ENCODE measurements at places on chromosomes 2 and 18.

- DNase-seq, result no peak
Measured at GRCh38 chr18:941331-941730, 36.7 kb downstream of the ADCYAP1 start.

- DNase-seq, result no peak
Measured at GRCh38 chr2:8458503-8459459, 223.1 kb upstream of the ID2 start.

- DNase-seq, result no peak
Measured at GRCh38 chr2:144771348-144771747, 251.4 kb upstream of the ZEB2 start.

DNA sequence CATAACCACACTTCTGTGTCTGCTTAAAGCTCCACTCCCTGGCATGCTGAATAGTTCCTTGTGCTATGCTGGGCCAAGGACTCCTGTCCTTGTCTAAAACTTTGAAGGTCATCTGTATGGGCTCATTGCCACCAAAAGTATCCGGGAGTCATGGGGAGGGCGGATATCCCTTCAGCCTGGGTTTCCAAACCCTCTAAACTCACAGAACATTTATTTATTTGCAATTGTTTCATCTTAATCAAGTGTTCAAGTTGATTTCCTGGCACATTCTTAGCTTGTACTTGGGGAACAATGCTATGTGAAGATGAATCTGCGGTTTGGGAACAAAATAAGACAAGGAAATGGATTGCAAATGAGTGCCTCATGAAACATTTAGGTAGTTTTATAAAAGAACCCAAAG, 1.8 kb downstream of the NOSTRIN start:
- no peak for DNase-seq

GRCh38 chr2:85981579-85982247, 92.9 kb upstream of the ST3GAL5 start:
- DNase-seq, result no peak

GRCh38 chr18:56489893-56490292, 148.5 kb downstream of the TXNL1 start:
- DNase-seq, result no peak

GRCh38 chr2:429142-429541, 141.3 kb upstream of the ALKAL2 start:
- no peak for DNase-seq

- no peak for DNase-seq
Measured at GRCh38 chr18:31491586-31491985, 6.4 kb upstream of the DSG2 start.

GRCh38 chr2:239537633-239538356, 137.0 kb upstream of the HDAC4 start:
- no peak for DNase-seq

GRCh38 chr2:69983392-69983966, 22.0 kb upstream of the ASPRV1 start:
- DNase-seq, result no peak

- no peak for DNase-seq
Measured at GRCh38 chr18:79523206-79523735, 127.5 kb downstream of the NFATC1 start.

- no peak for DNase-seq
Measured at GRCh38 chr2:240925191-240925567, 19.0 kb downstream of the CROCC2 start.

- no peak for DNase-seq
Measured at GRCh38 chr2:231286964-231287363, 88.5 kb downstream of the ARMC9 start.

DNA sequence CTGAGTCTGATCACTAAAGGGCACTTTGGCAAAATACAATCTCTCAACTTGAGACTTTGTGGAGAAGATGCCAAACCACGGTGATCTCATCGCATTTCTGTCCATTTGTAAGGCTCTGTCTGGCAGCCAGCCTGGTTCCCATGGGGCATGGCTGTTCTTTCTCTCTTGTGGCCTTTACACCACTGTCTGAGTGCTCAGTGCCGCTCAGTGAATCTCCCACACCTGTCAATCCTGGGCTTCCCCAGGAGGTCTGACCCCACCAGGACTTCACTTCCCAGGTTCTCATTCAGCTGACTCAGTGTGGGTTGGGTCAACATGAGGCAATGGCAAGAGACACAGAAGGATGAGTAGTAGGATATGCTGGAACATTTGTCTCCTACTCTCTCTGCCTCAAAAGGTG, 96.8 kb upstream of the TRIB2 start:
- no peak for DNase-seq

GRCh38 chr2:127027715-127028114, 79.2 kb downstream of the BIN1 start:
- DNase-seq, result no peak

DNA sequence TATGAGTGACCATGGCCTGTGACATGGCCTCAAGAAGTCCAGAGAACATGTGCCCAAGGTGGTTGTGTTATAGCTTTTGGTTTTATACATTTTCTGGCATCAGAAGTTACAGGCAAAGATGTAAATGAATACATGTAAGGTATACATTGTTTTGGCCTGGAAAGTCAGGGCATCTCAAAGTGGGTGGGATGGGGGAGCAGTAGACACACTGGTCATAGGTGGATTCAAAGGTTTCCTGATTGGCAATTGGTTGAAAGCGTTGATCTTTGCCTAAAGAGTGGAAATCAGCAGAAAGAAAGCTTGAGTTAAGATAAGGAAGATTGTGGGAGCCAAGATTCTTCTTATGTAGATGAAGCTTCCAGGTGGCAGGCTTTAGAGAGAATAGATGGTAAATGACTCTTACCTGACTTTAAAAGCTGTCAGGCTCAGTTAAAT, 62.1 kb upstream of the DYNAP start:
- no peak for DNase-seq

GRCh38 chr2:191901031-191901430, 54.1 kb upstream of the CAVIN2 start:
- DNase-seq, result no peak

DNA sequence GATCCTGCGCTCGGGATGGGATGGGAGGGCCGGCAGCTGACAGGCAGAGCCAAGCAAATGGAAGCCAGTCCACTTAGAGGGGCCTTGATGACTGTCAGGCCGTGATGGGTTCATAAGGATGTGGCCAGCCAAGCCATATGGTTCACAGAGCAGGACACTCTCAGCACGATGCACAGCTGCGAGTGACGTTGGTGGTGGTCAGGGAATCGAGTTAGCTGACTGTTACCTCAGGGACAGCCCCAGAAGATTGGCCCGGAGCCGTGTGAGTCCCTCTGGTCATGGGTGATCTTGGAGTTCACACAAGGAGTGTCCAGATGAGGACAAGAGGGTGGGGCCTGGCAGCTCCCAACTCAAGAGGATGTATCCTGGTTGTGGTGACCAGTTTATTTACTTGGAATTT, 70.2 kb downstream of the TPGS2 start:
- no peak for DNase-seq

DNA sequence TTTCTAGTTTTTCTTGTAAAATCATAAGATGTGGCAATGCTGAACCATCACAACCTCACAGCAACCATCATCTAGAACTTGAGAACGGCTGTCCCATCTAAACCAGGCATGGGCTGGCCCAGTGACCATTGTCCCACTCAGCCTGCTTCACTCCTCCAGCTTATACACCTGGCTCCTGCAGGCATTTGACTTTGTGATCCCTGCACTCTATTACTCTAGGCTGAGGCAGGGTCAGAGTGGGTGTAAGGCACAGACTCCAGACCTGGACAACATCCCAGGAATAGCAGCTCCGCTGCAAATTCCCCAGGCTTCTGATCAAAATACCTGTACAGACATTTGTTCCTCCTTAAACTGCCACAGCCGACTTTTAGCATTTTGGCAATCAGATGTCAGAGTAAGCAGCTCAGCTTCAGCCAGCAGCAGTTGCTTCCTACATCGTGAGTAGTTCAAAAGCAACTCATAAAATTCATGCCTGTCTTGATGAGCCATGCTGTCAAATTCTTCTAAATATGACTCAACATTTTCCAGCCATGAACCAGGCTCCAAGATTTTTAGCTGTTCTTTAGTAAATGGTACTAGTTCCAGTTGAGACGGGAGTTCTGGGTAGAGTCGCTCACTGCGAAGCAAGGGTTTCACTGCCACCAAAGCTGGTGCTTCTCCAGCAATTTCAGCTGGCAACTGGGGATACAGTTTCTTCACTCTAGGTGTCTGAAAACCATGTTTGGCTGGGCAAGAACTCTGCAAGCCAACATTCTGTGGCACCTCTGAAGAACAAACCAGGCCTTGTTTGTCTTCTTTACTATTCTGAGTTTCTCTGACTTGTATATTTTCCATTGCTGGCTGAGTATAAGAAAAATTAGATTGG, 12.8 kb downstream of the EPG5 start:
- no peak for DNase-seq

DNA sequence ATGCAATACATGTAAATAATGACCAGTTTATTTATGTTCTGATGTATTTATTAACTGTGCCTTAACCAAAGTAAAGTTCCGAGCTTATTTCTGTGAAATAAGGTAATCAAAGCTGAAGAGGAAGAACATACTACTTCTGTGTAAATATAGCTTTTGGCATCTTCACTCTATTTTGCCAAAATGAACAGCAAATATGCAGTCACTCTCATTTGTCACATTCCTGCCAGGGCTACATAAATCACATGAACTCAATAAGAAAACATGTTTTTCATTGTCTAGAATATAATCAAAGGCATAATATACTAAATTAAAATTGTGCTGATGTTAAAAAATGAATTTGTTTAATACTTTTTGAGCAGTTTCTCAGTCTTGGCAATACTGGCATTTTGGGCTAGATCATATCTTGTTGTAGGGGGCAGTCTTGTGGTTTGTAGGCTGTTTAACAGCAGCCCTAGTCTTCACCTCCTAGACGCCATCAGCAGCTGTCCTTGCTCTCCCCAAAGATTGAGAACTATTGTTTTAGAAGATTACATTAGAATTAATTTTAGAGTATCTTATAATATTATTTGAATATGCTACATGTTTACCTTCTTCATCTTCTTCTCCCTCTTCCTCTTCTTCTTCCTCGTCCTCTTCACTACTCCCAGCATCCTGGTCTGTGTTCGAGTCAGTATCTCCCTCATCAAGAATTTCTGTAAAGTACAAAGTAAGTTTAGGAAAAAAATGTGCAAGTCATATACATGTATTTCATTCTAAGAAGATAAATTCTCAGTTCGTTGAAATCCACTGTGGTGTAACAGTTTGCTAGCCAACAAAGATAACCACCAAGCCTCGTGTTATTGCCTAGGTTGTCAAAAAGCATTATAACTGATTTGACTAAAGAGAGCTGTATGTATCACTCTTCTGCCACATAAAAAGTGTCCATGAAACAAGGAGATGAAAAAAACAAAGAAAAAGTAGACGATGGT, 41.5 kb downstream of the CWC22 start:
- no peak for DNase-seq

- DNase-seq, result no peak
Measured at GRCh38 chr18:21265971-21266673, 24.1 kb downstream of the GREB1L start.

- no peak for DNase-seq
Measured at GRCh38 chr2:8241317-8241716, 440.5 kb upstream of the ID2 start.

GRCh38 chr18:36281936-36282335, 15.6 kb upstream of the FHOD3 start:
- peak; percentile 50 for DNase-seq

GRCh38 chr18:78199611-78200010, 780.0 kb upstream of the SALL3 start:
- no peak for DNase-seq

DNA sequence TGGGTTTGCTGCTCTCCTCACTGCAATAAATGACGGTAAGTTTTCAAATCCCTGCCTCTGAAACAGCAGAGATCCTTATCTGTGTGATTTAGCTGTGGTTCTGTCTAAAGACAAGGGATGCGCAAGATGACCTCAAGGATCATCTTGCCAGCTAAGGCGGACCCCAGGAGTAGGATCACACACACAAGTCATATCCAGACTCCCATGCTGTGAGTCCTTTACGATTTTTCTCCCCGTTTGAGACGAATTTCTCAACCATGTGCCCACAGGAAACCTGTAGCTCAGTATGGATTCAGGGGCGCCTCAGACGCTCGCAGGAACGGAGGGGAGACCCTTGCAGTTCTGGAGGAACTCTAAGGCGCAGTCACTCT, 11.1 kb upstream of the DCTN1 start:
- DNase-seq, result no peak

GRCh38 chr2:81979086-81979485, 1674.5 kb upstream of the LRRTM1 start:
- DNase-seq, result no peak

GRCh38 chr2:151766437-151767153, 32.3 kb upstream of the NEB start:
- no peak for DNase-seq

DNA sequence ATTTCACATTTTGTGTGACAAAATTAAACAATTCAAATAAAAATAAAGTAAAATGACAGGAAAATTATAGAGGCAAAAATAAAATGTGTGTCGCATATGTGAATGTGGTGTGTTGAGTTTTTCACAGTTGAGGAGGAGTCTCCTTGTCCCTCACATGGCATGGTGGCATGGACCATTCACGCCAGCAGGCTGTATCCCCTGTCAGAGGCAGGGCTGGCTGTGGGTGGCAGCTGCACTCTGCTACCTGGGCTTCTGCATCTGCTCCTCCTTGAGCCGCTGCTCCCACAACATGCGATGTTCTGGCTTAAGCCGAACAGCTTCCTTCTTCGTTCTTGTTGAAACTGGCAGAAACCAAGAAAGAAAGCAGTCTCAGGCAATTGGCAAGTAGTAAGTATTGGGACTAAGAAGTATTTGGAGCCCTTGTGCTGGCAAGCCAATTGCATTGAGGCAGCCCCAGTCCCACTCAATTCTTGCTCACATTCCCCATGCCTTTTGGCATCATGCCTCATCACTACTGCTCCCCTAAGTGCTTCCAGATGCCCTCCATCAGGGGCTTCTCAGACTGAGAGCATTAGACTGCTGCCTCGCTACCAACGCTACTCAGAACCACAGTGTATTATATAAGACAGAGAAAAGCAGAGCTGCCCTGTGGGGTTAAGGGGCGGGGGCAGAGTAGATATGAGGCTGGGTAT, 177.9 kb upstream of the NABP1 start:
- no peak for DNase-seq

DNA sequence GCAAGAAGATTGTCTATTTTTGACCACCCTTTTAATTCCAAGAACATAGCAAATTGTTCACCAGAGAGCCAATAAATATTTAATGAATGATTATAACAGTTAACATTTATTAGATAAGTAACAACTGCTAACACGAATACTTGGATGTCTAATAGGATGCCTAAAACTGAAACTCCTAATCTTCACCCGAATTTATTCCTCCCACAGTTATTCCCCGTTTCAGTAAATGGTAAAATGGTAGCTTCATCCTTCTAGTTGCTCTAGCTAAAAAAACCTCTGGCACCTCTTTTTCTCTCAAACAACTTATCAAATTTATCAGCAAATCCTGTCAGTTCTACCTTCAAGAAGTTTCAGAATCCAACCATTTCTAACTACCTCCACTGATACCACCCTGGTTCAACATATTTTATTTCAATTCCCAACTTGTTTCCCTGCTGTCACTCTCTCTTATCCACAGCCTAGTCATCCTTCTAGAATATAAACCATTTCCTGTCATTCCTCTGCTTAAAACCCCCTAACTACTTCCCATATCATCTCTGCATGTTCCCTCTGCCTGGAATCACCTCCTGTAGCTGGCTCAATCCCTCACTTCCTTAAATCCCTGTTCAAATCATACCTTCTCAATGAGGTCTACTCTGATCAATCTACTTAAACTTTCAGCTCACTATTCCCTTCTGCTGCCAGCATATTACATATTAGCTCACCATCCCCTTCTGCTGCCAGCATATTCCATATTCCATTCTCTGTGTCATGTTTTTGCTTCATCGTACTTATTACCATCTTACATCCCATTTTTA, 93.8 kb downstream of the ROCK2 start:
- DNase-seq, result no peak

- no peak for DNase-seq
Measured at GRCh38 chr2:203823173-203823572, 44.4 kb upstream of the CTLA4 start.

GRCh38 chr2:237700512-237701032, 73.2 kb downstream of the LRRFIP1 start:
- DNase-seq, result no peak
